Renal pelvis (tissue), 12 donors: ENCODE measurements at places on chromosomes 1 and 21. TPM values are rescaled to one million over a fixed set of nuclear protein-coding genes. Genes with fewer than 3 reads are reported as not detected.

The PDPN gene
- 17.6 TPM for polyA plus RNA-seq

The HSPB7 gene
- polyA plus RNA-seq: 3.0 TPM

The LYPLAL1 gene
- polyA plus RNA-seq: 56.3 TPM

The C8A gene
- polyA plus RNA-seq: not detected

The IFI44L gene
- 6.7 TPM for polyA plus RNA-seq

DNA sequence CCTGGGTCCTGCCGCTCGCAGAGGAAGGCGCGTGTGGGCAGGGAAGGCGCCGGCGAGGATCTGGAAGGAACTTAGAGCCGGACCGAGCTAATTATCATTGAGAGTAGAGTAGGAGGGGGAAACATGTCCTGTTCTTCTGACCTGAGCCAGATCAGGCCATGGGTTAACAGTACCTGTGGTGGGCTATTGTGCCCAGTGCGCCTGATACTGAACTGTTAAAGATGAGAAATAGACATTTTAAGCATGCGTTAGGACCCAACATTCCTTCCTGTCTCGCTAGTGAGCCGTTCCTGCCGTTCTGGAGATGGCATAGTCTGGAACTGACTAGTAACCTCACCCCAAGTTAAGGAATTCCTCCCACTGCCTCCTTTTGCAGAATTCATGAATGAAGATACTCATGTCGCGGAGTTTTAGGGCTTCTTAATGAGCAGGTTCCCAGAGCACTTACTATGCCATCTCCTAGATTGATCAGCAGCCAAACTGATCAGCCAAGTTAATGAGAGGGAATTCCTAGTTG lies 870 bp downstream of the STRIP1 start:
- DNase-seq: peak; percentile 10

DNA sequence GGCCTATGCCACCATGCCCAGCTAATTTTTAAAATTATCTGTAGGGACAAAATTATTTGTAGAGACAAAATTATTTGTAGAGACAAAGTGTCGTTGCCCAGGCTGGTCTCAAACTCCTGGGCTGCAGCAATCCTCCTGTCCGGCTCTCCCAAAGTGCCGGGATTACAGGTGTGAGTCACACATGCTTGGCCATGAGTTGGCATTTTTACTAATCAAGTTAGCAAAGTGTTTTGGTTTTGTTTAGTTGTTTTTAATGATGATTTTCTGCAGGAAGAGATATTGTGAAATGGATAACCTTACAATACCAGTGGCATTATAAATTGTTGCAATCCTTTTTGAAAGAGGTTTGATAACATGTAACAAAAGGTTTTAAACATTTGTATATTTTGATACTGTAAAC lies 65.3 kb upstream of the MAGI3 start:
- DNase-seq: no peak

- no peak for DNase-seq
Observed at GRCh38 chr1:11787251-11787803, 18.4 kb downstream of the MTHFR start.

GRCh38 chr1:220564216-220564615 lies 36.3 kb downstream of the MARK1 start:
- no peak for DNase-seq

- DNase-seq: no peak
Observed at GRCh38 chr1:179865377-179865776, 12.2 kb downstream of the TOR1AIP2 start.

GRCh38 chr1:29459620-29459945 lies 223.3 kb downstream of the PTPRU start:
- DNase-seq: no peak

DNA sequence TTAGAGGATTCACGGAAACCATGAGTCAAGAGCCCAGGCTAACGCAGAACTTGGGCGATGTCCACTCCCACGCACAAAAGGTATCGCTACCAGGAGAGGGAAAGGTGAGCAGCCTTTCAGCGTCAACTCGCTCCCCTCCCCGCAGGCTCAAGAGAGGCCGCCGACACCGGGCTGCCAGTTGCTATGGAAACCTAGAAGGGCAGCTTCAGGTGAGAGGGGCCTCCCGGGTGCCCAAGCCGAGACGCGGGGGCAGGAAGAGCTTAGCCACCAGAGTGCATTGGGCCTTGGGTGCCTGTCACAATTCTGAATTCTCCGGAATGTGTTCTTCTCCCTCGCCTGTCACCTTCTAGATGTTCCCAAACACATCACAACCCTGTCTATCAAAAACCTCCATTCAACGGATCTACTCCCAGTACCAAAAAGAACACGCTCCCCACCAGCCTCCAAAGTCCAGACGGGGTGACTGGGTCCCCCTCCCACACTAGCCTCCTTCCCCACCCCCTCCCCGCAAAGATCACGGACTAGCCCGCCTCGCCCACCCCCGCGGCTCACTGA lies 694 bp downstream of the MEAF6 start:
- peak; percentile 44 for DNase-seq

DNA sequence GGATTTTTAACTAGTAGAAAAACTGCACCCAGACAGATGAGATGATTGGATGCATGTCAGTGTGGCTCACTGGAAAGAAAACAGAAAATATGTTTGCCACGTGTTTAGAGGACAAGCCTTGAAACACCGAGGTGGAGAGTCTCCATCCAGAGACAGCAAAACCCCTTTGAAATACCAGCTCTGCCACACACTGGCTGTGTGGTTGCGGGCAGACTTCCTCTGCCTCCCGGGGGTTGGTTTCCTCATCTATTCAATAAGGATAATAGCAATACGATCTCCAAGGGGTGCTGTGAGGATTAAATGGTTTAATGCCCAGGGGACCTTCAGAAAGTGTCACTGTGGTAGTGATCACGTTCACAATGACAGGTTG lies 67.2 kb upstream of the PARP1 start:
- DNase-seq: no peak

DNA sequence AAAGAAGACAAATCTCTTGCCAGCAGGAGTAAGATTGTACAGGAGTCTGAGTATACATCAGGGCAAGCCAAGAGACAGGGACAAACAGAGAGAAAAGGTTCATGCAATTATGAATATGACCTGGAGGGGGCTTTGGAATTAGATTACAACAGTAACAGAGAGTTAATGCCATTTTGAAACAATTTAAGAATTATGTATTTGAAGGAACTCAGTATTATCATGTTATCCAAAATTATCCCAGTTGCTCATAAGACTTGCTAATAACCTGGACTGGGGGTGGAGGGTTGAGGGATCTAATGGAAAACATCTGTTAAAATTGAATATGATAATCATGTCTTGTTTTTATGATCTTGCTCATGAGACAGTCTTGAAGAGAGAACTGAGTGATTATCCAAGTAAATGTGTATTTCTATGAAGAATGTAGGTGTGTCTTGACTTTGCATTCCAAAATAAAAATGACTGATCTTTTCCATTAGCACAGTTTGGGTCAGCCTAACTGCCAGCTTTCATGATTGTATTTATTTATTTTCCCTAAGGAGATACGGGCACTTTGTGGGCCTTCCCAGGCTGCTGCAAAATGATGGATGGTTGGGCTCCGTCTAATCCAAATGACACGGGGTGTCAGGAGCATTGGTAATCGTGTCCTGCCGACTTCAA lies 117.7 kb downstream of the ERG start:
- DNase-seq: no peak
